CMK (cell line): ENCODE measurements at places on chromosomes 6 and 20.

DNA sequence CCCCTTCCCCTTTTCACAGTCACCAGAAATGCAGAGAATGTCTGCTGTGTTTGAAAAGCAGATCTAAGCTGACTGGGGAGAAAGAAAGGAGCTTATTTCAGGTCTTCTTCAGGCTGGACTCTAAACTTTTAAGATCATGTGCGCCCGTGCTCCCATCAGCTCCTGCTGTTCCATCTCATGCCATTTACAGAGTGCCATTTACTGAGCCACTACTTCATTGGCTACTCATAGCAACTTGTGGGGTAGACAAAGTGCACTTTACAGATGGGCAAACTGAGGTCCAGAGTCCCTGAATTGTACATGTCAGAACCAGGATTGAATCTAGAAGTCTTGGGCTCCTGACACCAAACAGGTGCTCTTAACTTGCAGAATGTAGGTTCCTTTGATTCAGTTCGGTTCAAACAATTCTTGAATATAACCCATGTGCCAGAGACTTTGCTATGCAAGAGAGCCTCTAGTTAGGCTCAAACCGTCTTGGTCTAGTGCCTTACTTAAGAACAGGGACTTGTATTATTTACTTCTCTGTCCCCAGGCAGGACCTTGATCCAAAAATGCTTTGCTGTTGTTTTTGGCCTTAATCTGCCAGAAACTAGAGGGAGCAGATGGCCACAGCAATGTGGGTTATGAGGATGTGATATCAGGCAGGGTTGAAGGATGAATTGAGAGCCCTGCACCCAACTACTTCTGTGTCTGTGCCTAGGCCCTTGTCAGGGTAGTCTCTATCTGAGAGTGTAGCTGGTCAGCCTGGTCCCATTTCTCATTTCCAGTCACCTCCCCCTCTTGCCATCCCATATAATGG is 56.4 kb downstream of the RALY start:
- no peak for DNase-seq

- DNase-seq, result no peak
Observed at GRCh38 chr6:158150701-158151100, 17.4 kb downstream of the SERAC1 start.

GRCh38 chr20:40650707-40651106 is 38.3 kb downstream of the MAFB start:
- no peak for DNase-seq

- no peak for DNase-seq
Observed at GRCh38 chr6:167426651-167427050, 101.8 kb downstream of the TTLL2 start.

DNA sequence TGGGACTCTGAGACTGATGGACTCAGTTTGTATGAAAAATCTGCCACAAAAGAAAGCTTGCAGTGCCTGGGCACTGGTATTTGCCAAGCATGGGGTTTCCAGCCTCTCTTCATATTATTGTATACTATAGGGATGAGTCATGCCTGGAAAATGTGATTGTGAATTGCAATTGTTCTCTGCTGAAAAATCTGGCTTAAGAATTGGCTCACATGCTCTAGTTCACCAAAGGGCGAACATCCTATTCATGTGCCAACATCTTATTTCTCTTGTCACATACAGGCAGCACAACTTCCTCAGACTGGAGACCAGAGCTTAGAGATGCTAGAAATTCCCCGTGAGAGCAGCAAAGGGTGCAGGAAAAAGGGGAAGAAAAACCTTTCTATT is 103.6 kb upstream of the KCNK16 start:
- no peak for DNase-seq

DNA sequence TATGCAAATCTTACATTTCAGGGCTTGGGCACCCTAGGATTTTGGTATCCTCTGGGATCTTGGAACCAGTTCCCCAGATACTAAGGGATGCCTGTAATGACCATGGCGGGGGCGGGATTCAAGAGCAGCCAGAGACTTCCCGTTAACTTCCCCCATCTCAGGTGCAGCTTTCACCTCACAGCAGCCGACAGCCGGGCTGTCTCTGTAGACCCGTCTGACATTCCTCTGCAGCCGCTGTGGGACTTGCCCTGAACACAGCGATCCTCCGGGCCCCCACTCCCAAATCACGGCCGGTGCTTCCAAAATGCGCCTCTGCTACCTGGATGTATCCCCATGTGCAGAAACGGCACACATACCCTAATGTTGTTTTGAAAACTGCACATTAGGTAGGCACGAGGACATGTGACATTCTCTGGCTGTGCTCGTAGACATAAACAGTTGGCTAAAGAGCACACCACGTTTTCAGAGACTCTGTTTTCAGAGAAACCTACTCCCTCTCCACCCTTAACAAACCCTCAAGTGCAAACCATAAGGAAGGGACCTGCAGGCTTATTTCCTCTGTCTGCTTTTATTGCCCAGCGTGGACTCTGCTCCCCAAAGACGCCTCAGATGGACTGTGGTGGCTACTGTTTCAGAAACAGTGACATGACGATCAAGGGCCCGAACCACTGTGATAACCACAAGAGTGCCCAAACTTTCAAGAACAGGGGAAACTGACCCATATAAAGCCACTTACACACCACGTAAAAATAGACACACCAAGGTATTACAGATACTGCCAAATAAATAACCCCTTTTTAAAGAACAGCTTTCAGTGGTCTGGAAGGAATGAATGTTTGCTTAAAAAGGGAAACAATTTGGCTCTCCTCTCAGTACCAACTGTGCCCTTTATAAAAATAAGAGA is 72.9 kb upstream of the FOXC1 start:
- DNase-seq, result no peak

DNA sequence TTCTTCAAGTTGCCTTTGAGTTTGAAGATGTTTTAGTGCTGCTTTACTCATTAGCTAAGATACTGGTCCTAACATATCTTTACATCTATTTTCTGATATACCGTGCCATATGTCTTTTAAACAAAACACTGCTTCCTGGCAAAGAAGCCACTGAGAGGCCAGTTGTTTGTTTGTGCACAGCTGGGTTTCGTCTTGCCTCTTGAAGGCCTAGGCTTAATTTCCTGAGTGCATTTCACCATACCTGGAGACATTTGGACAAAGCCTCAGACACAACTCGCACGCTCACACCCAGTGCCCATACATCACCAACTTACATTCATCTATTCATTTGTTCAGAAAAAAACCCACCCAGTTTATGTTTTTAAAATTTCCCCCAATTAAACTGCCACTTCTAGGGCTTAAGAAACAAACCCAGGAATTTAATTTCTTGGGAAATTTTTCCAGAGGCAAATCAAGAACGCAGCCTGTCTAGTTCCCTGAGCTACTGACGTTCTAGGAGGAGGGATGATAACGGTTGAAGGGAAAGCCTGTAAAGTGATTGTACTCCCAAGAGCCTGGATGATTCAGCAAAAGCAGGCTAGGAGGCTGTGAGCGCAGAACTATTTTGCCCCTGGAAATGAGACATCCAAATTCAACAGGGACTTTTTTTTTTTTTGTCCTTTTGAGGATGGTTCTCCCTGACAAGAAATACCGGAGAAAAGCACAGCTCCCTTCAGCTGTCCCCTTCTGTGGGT is 77.7 kb downstream of the OLIG3 start:
- DNase-seq, result no peak

GRCh38 chr20:31392836-31393235 is 2.4 kb upstream of the DEFB119 start:
- DNase-seq, result no peak

DNA sequence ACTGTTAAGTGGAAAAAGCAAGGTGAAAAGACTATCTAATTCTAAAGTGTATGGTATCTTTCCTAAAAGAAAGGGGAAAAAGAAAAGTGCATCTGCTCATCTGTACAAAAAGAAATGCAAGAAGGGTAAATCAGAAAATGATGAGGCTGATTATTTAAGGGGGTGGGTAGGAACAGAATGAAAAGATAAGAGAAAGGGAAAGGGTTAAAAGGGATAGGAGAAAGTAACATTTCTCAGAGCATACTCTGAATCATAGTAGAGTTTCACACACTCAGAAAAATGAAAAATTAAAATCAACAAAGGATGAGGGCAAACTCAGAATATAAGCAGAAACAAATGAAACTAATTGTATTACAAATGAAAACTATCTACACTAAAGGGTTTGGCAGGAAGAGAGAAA is 79.1 kb downstream of the RNGTT start:
- no peak for DNase-seq

GRCh38 chr6:44666324-44666723 is 278.8 kb downstream of the CDC5L start:
- DNase-seq, result no peak

DNA sequence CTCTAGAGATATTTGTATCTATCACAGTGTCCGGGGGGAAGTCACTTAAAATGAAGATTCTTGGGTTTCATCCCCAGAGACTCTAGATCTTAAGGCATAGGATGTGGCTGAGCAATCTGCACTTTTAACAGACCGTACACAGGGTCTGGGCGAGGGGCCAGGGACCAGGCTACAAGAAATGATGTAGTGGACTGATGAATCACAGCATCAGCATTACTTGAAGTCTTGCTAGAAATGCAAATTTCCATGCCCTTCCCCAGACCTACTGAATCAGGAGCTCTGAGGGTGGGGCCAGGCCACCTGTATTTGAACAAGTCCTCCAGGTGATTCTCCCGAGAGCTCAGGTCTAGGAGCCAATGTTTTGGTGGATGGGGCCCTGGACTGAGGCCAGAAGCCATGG is 168.4 kb downstream of the DOK5 start:
- no peak for DNase-seq

DNA sequence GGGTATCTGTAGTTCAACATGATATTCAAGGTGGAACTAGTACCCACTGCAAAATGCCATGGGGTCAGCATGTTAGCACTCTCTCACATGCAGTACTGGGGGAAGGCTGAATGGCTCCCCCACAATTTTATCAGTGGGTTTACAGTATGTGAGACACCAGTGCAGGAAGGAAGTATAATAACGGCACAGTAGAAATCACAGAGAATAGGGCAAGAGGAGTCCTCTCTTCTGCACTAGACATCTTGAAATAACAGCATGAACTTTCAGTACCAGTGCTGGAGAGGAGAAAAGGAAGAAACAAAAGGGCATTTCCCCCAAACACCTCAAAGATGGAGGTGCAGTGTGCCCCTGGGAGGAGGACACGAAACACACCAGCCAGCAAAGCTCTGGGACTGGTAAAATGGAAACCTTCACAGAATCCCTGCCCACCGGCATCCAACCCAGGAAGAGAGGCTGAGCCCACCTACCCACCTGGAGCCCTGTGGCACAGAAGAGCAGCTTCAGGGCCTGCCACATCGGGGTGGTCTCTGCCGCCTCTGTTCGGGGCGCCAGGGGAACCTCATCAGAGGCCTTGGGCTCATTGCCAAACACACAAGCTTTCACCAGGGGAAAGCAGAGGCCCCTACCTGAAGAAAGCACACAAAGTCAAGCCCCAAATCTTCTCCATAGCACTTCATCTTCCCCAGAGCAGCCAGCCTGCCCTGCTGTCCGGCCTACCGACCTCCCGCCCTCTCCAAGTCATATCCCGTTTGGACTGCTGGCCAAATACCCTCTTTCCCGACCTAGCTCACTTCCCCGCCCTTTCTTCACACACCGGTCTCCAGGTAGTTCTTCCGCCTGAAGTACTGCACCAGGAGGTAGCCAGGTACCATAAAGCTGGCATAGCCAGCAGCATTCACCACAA is 1.2 kb downstream of the SLC35B2 start:
- DNase-seq, result no peak

- DNase-seq, result no peak
Observed at GRCh38 chr6:160015778-160016684, 47.1 kb downstream of the IGF2R start.

- DNase-seq, result no peak
Observed at GRCh38 chr6:96786336-96786735, 50.9 kb downstream of the GPR63 start.
